ENCODE measurements at places on chromosomes 7 and 10.

GRCh38 chr7:141312828-141313521 lies 238.2 kb upstream of the AGK start:
- DNase-seq = no peak

GRCh38 chr7:85104432-85105205 lies 82.2 kb downstream of the SEMA3D start:
- peak; percentile 51 for DNase-seq

GRCh38 chr10:79331709-79332108 lies 15.6 kb upstream of the PPIF start:
- DNase-seq = peak; percentile 40

DNA sequence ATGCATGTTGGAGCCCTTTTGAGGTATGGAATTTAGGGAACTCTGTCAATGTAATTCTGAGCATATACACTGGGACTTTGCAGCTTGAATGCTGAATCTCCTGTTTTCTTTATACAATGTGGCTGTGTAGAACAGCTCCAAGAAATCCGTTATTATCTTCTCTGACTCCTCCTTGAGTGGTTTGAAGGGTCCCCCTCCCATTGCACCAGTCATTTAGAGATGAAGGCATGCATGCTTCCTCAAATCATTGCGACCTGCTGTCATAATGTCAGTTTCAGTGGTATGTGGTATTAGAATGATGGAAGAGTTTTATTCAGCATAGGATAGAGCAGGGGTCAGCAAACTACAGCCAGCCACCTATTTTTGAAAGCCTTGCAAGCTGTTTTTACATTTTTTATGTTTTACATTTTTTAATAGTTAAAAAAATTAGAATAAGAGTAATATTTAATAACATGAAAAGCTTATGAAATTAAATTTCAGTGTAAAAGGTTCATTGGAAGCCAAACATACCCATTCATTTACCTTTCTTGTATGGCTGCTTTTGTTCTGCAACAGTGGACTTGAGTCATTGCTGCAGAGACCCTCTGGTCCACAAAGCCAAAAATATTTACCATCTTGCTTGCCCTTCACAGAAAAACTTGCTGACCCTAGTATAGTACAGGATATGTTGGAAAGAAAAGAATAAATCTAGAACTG lies 8.1 kb downstream of the STK17A start:
- DNase-seq = no peak

DNA sequence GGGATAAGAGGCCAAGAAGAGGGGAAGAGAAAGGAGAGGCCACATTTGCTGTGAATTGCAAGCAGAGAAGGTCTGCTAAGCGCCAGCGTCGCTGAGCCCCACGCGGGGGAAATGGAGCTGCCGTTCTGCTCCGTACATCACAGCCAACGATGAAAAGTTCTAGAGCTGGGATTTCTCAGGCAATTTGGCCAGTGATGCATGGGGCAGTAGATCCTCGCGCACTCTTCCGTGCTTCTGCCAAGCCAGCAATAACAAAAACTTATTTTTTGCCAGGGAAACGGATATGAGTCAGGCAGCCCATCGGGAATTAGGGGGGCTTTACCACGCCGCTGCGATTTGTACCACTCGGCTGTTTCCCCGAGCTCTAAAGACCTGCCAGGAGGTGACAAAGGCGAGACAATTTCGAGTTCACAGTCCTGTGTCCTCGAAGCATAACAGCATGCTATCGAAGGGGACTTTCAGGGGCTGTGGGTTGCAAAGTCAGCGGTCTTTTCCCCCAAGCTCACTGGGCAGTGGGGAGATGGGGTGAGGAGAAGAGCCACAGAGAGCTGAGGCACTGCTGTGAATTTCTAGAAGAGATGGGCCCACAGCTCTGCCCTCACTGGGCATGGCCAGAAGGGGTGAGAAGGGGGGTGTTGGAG lies 30.0 kb upstream of the SLF2 start:
- DNase-seq = peak; percentile 84

All from dermis blood vessel endothelial cell (primary cell).